CD4-positive, CD25-positive, alpha-beta regulatory T cell (primary cell): ENCODE measurements at places on chromosomes 7 and 10.
A peak's percentile ranks its signal among the peaks of the same experiment; 100 is the strongest.

DNA sequence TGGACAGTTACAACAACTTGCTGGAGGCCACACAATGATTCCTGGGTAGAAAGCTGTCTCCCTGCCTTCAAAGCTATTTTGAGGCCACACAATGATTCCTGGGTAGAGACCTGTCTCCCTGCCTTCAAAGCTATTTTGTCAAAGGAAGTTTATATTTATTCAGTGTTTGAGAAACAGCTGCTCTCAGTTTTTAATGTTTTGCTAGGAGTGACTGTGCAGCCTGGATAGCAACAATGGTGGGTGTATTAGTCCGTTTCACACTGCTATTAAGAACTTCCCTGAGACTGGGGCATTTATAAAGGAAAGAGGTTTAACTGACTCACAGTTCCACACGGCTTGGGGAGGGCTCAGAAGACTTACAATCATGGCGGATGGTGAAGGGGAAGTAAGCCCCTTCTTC lies 3.9 kb upstream of the SGPL1 start:
- DNase-seq, result no peak

GRCh38 chr7:82183634-82184033 lies 259.9 kb downstream of the CACNA2D1 start:
- no peak for DNase-seq

GRCh38 chr10:113680190-113681111 lies 739 bp downstream of the CASP7 start:
- peak; percentile 54 for DNase-seq

DNA sequence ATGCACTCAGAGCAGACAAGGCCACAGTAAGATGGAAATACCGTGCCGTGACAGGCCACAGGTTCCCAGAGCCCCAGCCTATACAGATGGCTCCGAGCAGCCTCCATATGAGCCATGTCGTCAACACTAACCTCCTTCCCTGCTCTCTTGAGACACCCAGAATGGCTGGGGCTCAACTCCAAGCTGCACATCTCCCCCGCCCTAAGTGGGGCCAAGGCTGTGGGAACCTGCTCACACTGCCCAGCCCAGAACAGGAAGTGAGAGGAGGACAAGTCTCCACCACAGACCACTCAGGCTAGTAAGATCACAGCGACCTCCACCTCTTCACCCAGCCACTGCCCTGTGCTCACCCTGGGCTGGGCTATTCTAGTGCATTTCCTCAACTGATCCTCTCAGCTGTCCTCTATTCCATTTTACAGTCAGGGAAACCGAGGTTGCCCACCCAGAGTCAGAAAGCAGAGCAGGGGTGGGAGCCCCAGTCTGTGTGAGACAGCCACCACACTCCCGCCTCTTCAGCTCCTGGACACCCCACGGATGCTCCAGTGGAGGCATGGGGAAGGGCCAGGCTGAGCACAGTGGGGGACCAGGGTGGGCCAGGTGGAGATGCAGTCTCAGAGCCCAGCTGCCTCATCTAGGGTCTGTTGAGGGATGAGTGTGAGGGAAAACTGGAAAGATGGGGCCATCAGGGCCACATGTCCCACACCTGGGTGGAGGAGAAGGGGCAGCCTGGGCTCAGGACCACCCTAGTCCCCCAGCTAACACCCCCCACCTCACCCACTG lies 11.6 kb downstream of the GRID1 start:
- no peak for DNase-seq

DNA sequence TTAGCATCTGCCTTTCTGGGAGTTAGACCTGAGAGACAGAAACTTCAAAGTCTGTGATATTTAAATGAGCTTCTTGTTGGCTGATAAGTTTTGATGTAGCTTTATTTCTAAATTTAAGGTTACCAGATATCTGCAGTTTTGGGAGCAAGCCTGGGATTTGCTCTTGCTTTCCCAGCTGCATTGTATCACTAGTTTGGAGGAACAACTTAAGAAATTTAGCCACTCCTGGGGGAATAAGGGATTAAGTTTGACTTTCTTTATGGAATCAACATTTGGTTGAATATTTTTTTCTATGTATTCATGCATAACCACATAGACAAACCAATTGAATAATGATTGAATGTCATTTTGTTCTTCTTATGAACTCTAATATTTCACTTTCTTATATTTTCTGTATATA lies 178.6 kb downstream of the POLR1F start:
- no peak for DNase-seq

DNA sequence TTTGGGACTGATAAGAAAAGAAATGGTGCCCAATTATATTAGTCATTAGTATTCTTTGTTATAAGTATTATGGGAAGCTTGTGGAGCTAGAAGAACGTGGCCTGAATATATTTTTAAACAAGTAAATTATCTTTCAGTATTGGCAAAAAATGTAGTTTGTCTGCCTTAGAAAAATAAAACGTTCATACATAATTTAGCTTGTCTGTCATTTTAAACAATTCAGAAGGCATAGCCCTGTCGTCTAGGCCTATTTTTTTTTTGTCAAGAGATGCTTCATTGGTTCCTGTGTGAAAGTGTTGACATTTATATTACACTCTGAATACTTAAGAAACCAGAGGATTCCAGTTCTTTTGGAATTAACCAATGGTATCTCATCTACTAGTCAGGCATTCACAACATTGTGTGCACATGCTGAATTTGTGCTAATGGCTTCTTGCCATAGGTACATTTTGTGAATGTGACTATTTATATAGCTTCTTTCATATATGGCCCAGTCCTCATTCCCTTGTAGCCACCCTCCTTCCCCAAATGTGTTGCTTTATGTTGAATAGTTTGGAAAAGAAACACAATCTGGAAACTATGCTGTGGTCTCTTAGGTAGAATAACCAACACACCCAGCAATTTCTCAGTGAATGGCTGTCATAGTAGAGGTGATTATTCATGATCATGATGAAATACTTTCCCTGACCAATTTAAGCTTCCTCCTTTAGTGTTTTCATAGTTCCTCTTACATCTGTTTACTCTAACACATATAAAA lies 435.8 kb downstream of the EXOC4 start:
- DNase-seq, result no peak

GRCh38 chr10:73338801-73339368 lies 19.8 kb downstream of the CFAP70 start:
- no peak for DNase-seq

DNA sequence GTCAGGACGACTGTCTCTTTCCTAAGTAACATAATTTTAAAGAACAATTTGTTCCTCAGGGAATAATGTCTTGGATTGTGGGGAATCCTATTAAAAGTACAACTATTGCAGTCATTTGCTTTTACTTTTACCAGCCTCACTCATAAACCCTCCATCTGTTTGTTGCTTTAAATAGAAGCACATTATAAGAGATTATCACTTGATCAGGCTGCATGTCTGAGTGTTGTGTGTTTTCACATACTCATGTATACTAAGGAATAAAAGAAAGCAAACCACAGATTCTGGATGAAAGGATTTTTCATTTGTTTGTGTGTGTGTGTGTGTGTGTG lies 1077.8 kb downstream of the KCNMA1 start:
- no peak for DNase-seq

DNA sequence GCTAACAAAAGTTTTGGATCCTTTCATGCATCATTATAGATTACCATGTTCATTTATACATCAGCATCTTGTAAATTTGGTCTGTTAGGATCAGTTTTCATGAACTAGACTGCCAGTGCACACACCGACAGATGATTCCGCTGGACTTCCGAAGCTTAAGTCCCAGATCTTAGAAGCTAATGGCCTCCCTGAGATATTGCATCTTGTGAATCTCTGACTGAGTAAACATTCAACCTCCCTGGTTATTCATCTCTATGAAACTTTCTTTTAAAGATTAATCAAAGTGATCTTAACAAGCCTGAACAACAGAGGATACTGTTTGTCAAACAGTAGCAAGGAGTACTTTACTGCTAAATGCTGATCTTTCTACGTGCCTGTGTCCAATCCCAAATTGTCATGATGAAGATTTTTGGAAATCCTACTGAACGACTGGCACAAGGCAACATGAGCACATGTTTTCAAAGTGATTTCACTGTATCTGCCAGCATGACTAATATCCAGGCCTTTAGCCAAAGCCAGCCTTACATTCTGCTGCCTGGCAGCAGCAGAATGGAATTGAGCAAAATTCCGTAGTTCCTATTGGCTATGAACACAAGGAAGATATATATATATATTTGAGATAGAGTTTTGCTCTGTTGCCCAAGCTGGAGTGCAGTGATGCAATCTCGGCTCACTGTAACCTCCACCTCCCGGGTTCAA lies 91.3 kb upstream of the ANK3 start:
- no peak for DNase-seq

GRCh38 chr7:97422046-97422445 lies 304.5 kb downstream of the SDHAF3 start:
- no peak for DNase-seq

DNA sequence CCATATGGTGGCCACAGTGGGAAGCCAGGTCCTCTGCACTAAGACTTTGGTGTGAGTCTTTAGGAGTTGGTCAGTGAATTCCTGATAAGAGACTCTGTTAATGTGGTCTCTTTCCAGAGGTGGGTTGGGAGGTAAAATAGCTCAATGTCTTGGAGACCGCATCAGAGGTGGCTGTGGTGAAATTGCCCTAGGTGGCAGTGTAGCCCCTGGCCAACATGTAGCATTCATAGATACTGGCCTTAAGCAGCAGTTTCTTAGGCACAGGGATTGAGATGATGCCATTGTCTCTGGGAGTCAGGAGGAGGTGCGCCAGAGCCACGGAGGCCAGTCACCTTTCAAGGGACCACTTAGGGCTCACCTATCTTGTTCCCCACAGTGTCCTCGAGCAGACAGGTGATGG lies 202.8 kb downstream of the CREB5 start:
- DNase-seq, result no peak

DNA sequence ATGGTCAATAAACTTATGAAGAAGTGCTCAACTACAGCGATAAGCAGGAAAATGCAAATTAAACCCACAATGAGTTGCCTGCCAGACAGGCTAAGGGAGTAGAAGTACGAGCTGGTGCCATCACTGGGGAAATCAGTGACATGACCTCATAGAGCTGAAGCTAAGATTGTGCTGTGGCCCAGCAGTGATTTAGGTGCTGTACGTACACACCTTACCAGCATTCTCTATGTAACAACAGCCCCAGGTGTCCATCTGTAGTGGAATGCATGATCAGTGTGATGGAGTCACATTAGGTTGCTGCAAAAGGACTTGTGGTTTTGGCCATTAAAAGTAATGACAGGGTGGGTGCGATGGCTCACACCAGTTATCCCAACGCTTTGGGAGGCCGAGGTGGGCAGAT lies 5.7 kb upstream of the TECPR1 start:
- no peak for DNase-seq
